Bronchial epithelial cell (primary cell): ENCODE measurements at places on chromosomes 4 and X.

- peak; percentile 72 for DNase-seq
Observed at GRCh38 chrX:70289793-70290770, at the start of the genes KIF4A and PDZD11. KIF4A (plus strand) TSS chrX:70290104; CDS start chrX:70290459, 355 bp downstream. PDZD11 (minus strand) TSS chrX:70289927; CDS start chrX:70289341, 586 bp downstream.

DNA sequence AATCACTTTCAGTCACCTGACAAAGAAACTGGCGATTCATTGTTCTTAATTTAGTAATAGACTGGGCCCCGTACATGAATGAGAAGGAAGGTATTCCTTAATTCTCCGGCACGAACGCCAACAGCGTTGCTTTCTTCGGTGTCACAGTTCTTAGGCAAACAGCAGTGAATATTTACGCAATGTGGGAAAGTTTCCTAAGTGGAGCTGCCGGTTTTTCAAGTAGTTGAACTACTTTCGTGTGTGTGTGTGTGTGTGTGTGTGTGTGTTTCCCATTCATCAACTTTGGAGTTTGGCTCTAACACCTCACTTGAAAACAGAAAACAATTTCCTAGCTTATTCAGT lies 651 bp downstream of the NXT2 start:
- peak; percentile 90 for DNase-seq

DNA sequence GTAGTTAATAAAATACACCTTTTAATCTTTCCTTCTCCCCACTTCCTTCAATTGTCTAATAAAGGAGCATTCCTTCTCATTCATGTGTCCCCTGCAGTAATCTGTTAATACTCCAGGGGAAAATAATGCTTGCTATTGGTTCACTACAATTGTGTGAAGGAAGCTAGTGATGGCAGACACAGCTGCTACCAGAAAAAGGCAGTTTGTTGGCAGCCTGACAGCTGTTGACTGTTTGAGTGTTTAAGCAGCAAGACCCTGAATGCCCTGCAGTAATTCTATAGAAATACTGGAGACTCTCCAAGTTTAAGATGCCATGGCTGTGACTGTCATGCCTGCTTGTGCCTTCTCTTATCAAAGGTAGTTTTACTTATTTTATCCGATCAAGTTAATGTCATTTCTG lies 359.5 kb downstream of the C4orf33 start:
- no peak for DNase-seq

GRCh38 chr4:168863719-168864647 lies 146.1 kb downstream of the CBR4 start:
- DNase-seq, result no peak

- no peak for DNase-seq
Observed at GRCh38 chr4:3481113-3481531, 18.0 kb downstream of the DOK7 start.

GRCh38 chr4:38292529-38292928 lies 332.3 kb downstream of the PTTG2 start:
- DNase-seq, result no peak

DNA sequence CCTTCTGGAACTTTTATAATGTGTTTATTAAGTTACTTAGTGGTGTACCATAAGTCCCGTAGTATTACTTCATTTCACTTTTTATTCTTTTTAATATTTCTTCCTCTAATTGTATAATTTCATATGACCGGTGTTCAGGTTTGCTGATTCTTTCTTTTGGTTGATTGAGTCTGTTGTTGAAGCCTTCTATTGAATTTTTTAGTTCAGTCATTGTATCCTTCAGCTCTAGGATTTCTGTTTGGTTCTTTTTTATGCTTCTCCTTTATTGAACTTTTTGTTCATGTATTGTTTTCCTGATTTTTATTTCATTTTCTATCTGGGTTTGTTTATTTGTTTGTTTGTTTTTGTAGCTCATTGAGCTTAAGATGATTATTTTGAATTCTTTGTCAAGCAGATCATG lies 8.8 kb downstream of the CEP44 start:
- no peak for DNase-seq

GRCh38 chrX:23779025-23779424 lies 3.9 kb upstream of the SAT1 start:
- DNase-seq, result peak; percentile 91

- no peak for DNase-seq
Observed at GRCh38 chrX:43731086-43731485, 75.0 kb downstream of the MAOA start.

GRCh38 chr4:42483426-42484379 lies 86.4 kb downstream of the SHISA3 start:
- peak; percentile 58 for DNase-seq

GRCh38 chr4:81424336-81424735 lies 47.4 kb downstream of the RASGEF1B start:
- peak; percentile 67 for DNase-seq

GRCh38 chr4:170336238-170336775 lies 246.6 kb upstream of the AADAT start:
- no peak for DNase-seq

- no peak for DNase-seq
Observed at GRCh38 chr4:104099141-104099540, 379.4 kb upstream of the TACR3 start.

DNA sequence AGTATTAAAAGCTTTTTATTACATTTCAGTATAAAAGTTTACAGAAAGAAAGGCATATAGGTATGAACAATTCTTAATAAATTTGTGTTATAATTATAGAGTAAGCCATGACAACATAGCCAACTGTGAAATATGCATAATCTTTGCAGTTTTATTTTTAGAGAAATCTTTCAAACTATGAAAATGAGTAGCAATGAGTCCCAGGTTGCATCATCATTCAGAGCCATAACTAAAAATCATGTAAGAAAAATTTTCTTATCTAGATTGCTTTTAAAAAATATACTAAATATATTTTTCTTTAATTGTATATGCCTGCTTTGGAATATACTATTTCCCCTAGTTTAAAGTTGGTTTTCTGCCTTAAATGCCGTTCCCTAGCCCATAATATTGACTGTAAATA lies 54.8 kb upstream of the NAF1 start:
- no peak for DNase-seq

- peak; percentile 98 for DNase-seq
Observed at GRCh38 chr4:40180356-40180755, 16.5 kb upstream of the RHOH start.

GRCh38 chr4:1821679-1822567 lies 28.8 kb downstream of the FGFR3 start:
- DNase-seq, result no peak

- DNase-seq, result no peak
Observed at GRCh38 chr4:89193843-89194242, 82.5 kb downstream of the TIGD2 start.

DNA sequence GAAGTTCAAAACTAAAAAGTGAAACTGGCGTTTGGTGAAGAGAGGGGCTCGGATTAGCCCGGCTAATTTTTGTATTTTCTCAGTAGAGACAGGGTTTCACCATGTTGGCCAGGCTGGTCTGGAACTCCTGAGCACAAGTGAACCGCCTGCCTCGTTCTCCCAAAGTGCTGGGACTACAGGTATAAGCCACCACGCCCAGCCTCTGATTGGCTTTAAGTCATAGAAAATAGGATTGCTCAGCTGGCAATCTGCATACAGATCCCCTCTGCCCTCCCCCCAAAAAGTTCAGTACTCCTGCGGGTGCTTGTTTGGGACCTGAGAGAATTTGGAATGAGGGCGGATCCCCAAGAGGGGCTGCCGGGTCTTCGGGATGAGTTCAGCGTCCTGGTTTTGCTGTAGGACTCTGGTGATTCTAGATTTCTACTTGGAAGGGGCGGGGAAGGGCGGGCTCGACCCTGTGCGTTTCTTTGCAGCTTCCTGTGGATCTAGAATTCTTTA lies 537 bp upstream of the PRKX start:
- no peak for DNase-seq

- DNase-seq, result no peak
Observed at GRCh38 chr4:146458594-146458993, 63.1 kb downstream of the SLC10A7 start.

DNA sequence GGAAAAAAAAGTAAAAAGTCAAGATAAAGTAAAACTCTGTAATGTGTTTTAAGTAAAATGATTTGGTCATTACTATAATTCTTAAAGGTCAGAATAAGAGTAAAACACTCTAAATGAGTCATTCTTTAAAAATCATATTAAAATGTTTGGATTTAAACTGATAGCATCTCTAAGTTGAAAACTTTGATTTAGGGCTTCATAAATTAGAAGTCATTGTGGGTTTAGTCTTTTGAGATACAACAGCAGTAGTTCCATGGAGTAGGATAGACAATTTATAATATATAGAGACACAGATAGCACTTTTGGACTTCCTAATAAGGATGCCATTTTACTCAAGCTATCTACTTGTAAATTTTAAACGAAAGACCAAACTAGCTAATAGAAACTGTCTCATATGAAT lies 77.1 kb upstream of the PABPC4L start:
- no peak for DNase-seq

DNA sequence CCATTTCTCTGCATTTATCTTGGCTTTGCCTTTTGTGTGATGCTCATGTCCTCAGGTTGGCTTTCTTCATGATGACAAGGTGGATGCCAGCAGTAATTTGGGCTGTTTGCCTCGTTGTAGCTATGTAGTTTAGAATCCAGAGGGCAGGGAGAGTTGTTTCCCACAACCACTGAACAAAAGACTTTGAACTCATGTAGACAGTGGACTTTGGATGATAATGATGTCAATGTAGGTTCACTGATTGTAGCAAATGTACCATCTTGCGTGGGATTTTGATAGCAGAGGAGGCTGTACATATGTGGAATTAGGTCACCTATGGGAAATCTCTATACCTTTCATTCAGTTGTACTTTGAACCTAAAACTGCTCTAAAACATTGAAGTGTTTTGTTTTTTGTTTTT lies 41.3 kb downstream of the MND1 start:
- DNase-seq, result no peak

DNA sequence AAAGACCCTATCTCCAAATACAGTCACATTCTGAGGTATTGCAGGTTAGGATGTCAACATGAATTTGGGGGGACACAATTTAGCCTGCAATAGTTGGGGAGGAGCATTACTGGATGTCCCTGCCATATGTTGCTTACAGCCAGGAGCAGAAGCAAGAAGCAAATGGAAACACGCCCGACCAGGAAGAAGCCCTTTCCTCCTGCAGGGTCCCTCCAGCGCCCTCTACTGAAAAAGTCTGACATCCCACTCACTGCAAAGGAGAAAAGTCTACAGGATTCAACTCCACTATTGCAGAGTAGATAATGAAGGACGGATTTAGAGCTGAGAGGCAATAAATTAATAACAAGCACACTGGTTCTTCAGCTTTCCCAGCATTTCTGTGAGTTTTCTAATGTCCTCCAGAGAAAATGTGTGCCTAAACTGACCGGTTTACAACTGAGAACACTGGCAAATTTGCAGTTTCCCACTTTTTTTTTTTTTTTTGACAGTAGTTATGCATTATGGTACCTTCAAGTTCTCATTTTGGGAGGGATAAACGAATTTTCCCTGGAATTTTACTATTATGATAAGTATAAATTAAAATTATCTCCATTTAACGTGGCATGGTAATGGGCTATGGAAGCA lies 31.7 kb downstream of the COQ2 start:
- peak; percentile 66 for DNase-seq

GRCh38 chrX:7233580-7234406 lies 85.8 kb upstream of the PUDP start:
- DNase-seq, result no peak

GRCh38 chr4:187996502-187997177 lies 1.1 kb downstream of the ZFP42 start:
- no peak for DNase-seq

- no peak for DNase-seq
Observed at GRCh38 chr4:145888393-145888792, 50.2 kb downstream of the ZNF827 start.

DNA sequence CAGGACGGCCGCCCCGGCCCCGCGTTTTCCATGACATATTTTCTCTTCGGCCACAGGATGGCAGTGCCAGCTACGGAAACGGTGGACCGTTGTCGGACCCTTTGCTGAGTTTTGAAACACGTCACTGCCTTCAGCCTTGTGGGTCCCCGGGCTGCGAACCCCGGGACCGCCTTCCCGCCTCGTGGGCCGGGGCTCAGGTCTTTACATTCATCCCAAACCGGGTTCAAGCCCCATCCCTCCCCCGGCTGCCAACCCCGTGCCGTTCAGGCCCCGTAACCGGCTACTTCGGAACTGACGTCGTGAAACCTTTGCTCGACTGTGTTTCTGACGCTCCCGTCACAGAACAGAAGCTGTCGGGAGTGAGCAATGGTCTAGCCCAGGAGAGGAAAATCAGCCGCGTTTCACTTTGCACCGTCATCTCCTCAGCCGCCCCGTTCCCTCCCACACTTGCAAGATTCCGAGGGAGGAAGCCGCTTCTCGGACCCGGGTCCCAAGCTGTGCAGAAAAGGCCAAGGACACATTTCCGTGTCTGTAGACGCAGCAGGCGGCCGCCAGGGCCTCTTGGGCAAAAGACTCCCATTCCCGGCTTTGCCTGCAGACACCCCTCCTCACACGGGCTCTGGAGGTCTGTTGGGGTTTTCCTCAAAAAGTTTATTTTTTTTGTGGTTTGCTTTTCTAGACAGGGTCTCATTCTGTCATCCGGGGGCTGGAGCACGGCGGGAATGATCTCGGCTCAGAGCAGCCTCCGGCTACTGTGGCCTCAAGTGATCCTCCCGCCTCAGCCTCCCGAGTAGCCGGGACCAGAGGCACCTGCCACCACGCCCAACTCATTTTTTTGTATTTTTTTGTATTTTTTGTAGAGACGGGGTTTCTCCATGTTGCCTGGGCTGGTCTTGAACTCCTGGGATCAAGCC lies 41.4 kb upstream of the PPP2R3B start:
- DNase-seq, result no peak

DNA sequence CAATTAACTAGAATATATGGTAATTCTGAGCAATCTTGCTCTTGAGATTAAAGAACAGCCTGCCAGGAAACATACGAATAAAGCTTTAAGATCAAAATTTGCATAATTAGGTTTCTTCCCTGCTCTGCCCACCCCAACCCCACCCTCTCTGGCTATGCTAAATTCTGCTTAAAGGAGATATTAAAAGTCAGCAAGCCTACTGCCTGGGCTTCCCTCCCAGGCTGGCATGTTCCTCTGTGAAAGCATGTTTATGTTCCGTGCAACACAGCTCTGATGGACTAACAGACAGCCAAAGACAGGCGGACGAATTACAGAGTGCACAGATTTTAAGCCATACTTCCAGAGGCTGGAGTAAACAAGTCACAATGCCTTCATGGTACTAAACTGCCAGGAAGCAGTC lies 28.4 kb downstream of the CD99L2 start:
- no peak for DNase-seq
